ENCODE measurements at places on chromosomes 5 and 9.

- no peak for DNase-seq
These were observed 261.5 kb downstream of the FANCC start for GRCh38 chr9:95055851-95056551.

DNA sequence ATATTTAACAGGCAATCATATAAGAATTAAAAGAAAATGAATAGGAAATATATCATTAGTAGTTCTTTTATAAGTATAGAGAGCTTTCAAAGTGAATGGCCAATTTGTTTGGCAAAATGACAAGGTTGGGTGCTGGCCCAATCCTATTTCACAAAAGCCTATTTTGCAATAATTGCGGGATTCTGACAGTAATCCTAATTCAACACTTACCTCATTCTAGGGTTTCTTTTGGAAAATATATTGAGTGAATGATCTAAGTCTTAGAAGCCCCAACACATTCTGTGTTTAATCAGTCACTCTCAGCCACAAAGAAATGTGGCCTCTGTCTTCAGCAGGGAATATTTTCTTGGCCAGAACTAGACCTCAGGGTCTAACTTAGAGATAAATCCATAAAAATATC lies 835.9 kb upstream of the ZNF608 start:
- no peak for DNase-seq

GRCh38 chr5:125199968-125200865 lies 453.8 kb upstream of the ZNF608 start:
- no peak for DNase-seq

GRCh38 chr9:81529556-81530193 lies 159.7 kb downstream of the TLE1 start:
- no peak for DNase-seq

GRCh38 chr5:134570886-134571285 lies 45.4 kb downstream of the JADE2 start:
- DNase-seq = no peak

- DNase-seq = no peak
These were observed 216.6 kb downstream of the TLE1 start for GRCh38 chr9:81472701-81473100.

- DNase-seq = no peak
These were observed 1.7 kb downstream of the SMIM33 start for GRCh38 chr5:139472386-139473030.

GRCh38 chr5:156322666-156323065 lies 4.3 kb upstream of the SGCD start:
- no peak for DNase-seq

DNA sequence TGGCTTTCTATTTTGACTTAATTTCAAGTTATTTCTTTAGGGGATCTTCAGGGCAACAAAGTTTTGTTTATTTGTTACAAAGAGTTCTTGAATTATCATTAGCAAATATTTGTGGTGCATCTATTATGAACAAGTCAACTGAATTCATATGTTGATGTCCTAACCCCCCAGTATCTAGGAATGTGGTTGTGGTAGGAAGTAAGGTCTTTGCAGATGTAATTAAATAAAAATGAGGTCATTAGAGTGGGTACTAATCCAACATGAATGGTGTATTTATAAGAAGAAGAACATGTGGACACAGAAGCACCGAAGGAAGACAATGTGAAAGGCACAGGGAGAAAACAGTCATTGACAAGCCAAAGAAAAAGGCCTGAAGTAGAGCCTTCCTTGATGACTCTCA lies 474.0 kb upstream of the DAB2 start:
- no peak for DNase-seq

GRCh38 chr9:127519301-127520166 lies 68.2 kb downstream of the LRSAM1 start:
- no peak for DNase-seq

GRCh38 chr9:21031091-21031807 lies at the start of gene HACD4:
Gene HACD4 (minus strand): TSS chr9:21031640. CDS start chr9:21031590, 50 bp downstream.
- DNase-seq = peak; percentile 50

- DNase-seq = no peak
These were observed 44.1 kb downstream of the ANGPTL2 start for GRCh38 chr9:127078336-127078735.

- no peak for DNase-seq
These were observed 86.6 kb downstream of the KCNN2 start for GRCh38 chr5:114448481-114448880.

DNA sequence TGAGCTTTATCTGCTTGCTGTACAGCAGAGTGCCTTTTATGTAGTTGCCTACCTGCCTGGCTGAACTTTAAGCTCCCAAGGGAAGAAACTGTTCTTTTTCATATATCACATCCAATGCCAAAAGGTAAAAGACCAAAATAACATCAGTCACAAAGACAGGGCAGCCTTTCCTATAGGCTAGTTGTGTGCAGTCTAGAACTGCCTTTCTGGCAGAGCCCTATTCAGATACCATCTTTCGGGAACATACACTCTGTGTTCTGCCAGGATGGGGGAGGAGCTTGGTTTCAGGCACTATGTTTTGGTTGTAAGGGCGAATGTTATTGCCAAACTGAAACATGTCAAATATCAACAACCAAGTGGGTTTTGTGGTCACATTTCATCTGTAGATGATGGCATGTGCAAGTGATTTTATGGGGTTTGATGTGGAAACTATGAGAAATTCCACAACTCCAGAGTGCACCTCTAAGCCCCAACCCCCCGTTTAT lies 314.5 kb downstream of the ADGRV1 start:
- DNase-seq = no peak

DNA sequence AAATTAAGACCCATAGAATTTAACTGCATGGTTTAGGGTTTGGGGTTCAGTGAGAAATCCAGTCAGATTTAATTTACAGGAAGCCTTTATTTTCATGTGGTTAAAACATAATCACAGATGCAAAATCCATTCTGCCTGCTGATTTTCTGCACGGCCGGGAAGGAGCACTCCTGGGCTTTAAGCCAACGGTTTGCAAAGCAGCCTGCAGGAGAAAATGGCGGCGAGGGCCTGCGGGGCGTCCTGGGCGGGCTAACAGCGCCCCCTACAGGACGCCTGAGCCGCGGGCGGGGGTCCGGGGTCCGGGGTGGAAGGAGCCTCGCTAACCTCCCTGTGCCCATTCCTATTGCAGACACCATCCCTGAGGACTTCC lies 47.6 kb downstream of the THBS4 start:
- DNase-seq = peak; percentile 74

- no peak for DNase-seq
These were observed 8.2 kb downstream of the ALDOB start for GRCh38 chr9:101427358-101427757.

DNA sequence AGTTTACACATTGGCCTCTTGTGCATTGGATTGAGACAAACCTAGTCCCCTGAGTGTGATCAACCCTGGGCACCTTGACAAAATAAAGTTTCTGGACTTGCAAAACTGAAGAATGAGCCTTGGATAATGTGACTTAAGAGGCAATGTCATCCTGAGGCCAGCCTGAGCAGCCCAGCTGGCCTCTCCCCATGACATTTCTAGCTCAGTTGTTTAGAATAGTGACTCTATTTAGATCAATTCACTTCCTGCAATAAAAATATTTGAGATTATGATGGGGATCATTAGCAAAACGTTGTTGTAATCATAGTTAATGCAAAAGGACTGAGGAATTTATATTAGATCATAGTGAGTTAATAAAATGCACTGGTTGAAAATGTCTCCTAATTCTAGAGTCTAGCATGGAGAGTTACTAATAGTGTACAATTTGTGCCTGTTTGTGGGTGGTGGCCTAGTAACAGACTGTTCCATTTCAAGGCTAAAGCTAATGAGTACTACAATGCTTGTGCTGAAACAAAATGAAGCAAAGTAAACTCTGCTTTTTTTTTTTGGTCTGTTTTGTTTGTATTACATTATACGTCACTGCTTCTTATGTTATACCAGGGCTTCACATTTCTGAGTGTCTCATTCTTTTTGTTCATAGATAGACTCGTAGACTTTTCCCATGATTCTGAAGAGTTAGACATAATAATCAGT lies 10.9 kb upstream of the RHOBTB3 start:
- no peak for DNase-seq

GRCh38 chr9:128148509-128149000 lies 698 bp upstream of the LCN2 start:
- no peak for DNase-seq

DNA sequence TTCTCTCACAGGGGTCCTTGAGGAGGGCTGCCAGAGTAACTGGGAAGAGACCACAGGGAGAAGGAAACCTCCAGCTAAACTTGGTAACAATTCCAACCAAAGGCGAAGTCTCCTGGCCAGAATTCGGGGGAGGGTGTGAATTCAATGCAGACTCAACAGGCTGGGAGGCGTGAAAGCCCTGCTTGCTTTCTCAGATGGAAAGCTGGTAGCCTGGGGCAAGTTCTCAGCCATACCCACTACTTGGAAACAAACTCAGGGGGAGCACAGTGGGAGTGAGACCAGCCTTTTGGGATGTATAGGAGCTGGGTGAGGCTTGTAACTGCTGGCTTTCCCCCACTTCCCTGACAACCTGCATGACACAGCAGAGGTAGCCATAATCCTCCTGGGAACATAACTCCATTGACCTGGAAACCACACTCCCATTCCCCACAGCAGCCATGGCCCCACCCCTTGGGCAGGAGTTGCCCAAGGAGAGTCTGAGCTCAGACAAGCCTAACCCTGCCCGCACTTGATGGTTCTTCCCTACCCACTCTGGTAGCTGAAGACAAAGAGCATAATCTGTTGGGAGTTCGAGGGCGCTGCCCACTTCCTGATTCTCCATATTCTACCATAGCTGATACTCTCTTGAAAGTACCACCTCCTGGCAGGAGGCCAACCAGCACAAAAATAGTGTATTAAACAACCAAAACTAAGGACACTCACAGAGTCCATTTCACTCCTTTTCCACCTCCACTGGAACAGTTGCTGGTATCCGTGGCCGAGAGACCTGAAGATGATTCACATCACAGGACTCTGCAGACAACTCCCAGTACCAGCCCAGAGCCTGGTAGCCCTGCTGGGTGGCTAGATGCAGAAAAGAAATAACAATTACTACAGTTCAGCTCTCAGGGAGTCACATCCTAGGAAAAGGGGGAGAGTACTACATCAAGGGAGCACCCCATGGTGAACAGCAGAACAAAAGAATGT lies 123.8 kb downstream of the FAM170A start:
- no peak for DNase-seq

GRCh38 chr5:11377896-11378295 lies 526.4 kb downstream of the CTNND2 start:
- no peak for DNase-seq

GRCh38 chr5:150309886-150310239 lies 7.2 kb upstream of the ARSI start:
- DNase-seq = no peak

DNA sequence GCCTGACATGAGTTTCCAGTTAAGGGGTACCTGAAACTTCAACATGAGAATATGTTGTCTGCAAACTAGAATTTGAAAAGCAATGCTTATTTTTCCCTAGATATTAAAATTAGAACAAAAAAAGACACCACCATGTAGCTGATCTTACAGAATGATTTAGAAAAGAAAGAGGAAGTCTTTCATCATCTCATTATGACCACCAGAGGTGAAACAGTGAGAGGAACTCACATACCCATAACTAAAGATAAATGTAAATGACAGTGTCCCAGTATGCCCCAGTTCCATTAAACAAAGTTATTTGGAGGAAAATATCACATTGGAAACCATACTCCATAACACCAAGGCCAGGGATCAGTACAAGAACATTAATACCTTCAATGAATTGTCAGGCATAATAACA lies 6.9 kb downstream of the TAF7 start:
- DNase-seq = no peak

DNA sequence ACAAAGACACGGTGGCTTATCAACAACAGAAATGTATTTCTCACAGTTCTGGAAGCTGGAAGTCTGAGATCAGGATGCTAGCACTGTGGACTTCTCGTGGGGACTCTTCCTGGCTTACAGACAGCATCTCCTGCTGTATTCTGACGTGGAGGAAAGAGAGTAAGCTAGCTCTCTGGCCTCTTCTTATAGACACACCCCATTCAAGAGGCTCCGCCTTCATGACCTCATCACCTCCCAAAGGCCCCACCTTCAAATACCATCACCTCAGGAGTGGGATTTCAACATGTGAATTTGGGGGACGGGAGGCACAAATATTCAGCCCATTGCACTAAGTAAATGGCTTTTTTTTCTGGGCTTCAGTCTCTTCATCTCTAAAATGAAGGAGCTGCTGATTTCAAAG lies 27.6 kb downstream of the KCNMB1 start:
- no peak for DNase-seq

DNA sequence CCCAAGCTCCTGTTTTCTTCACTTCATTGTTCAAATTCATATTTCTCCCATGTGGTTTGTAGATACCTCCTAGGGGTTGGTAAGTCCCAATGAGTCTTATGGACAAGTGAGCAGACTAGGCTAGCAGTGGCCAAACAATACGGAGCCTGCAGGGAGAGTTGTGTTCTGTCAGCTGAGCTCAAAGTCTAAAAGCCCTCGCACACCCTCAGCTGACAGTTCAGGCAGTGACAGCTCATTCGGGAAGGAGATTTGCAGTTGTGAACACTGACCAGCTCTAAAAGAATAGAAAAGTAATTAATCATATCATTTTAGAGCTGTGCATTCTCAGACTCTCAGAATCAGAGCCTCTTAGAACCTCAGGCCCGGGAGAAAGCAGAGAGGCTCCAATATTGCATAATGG lies 95.1 kb downstream of the SH3TC2 start:
- no peak for DNase-seq

DNA sequence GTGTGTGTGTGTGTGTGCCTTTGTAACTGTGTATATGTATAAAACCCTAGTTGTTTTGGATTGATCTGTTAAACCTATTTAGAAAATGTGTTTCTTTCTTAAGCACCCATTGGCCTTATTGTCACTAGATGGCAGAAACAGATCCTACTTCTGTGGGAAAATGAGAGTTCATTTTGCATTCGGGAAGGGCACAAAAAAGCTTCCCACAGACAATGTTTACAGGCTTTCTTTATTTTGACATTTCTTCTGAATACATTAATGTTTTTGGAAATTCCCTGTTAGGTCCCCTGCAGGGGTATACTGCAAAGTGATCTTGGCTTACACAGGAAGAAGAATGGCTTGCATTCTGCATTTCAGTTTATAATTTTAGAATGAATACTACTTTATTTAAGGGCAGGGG lies 481.8 kb upstream of the ARRDC3 start:
- DNase-seq = no peak

DNA sequence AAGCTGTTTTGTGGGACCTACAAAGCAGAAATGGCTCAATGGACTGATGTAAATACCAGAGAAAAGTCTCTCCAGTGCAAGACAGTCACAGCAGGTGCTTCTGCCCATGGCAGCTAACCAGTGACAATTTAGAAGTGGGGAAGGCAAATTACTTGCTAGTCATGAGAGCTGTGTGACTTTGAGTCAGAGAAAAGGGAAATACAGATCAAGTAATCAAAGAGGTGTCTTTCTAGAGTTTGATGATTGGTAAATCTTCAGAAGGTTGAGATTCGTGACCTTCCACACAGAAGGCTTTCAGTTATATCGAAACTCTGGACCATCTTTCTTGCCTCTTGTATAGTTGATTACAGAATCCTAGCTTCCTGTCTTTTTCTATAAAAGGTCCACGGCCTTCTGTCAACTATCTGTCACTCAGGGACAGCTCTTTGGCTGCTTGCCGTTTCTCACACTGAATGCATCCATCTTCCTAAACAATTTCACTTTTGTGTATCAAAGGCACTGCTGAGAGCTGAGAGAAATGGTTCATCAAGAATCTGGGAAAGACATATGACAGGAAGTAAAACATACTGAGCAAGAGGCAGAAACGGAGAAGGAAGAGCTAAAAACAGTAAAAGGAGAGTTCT lies 993.9 kb upstream of the ACO1 start:
- DNase-seq = peak; percentile 0
